ENCODE measurements at places on chromosomes 12 and 14. TPM values are rescaled to one million over a fixed set of nuclear protein-coding genes. Genes with fewer than 3 reads are reported as not detected.

DNA sequence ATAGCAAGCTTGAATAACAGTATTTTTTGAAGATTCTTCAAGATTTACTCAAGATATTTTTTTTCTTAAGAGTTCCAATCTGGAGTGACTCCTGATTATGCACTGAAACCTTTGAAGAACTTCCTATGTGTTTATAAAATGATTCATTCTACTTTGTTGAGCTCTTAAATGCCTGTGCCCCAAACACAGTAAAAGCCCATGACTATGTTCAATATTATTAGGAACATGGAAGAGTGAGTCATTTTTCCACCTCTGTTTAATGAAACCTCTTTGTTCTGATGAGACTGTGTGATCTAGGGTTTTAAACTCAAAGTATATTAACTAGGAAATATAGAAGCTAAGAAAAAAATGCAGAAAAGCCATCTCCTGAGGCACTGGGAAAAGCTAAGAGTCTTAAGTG is 415.0 kb upstream of the FBXO33 start:
- DNase-seq, result no peak

DNA sequence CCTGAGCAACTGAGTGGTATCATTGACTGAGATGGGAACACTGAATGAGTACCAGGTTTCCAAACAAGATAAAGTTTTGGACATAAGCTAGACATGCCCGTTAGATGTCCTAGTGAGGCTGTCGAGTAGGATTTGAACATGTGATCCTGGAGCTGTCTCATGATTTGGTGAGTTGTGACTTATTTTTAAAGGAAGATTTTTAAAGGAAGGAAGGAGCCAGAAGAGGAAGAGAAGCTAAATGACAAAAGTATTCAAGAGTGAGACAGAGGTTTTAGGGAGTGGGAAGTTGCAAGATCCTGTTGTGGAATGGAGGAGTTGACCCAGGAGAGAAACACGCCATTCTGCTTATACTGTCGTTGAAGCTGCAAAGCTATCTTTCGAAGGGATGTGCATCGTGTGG is 82.1 kb downstream of the SAMD4A start:
- DNase-seq, result no peak

The PHC1 gene
- polyA plus RNA-seq, result 86.4 TPM

GRCh38 chr12:92425165-92425564 is 277.6 kb upstream of the PLEKHG7 start:
- DNase-seq, result no peak

DNA sequence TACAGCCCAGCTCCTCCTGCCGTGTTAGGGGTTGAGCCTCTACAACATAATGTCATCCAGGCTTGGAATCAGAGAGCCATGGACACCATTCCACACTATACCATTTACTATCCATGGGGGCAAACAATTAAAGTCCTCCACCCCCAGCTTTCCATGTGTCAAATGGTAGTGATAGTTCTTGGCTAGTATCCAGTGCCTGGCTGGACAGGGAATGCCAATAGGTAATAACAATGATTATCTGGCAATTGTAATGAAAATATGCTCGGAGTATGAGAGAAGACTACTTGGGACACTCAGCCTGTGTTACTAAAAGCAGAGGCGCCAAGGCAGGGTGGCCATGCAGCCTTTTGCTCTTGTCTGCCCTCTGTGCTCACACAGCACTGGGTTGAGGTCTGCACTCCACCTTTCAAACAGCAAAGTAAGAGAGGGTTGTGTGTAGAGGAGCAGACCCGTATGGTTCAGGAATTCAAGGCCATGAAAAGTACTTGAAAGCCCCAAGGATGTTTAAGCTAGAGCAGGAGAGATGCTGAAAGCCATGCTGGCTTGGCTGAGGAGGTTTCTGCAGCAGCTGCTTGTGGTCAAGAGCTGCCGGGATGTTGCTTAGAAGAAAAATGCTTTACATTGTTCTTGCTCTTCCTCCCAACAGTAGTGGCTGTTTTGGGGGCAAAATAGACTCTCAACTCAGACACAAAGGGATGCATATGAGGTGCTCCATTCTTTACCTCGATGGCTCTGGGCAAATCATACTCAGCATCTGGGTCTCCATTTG is 10.6 kb downstream of the SERPINA3 start:
- no peak for DNase-seq

GRCh38 chr14:34554540-34555250 is 15.2 kb upstream of the EAPP start:
- no peak for DNase-seq

DNA sequence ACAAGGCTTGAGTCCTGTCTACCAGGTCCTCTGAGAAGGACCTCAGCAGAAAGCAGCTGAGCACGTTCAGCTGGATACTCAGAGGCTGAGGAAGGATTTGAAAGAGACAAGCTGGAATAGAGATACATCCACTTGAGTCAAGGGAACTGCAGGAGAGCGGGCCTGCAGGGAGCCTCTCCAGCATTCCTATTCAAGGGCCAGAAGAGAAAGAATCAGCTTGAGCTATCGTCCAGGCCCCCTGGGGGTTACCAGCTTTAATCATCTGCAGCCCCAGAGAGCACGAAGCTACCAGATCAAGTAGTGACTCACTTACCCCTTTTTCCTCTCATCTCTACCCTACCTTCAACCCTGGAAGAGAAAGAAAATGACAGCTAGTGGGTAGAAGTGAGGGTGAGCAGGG is 80.9 kb downstream of the NDUFA12 start:
- no peak for DNase-seq

DNA sequence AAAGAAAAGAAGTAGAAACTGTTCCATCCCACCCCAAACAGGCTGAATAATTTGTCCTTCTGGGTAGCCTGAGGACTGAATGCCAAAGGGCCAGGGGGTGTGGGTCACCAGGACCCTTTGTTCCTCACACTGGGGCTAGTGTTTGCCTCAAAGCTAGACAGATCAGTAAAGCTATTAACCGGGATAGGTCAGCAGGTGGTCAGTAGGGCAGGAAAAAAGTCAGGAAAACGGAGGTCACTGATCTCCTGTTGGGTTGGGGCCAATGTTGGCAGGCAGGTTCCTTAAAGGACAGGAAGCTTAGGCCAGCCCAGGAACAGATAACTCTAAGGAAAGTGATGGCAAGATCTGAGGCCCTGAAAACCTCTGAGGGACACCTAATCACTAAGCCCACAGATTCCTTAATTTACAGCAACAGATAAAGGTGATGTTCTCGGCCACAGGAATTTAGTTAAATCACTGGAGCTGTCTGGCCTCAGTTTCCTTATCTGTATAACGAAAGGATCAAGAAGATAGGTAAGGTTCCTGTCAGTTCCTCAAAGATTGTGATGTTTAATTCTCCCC is 22.7 kb upstream of the TMPO start:
- no peak for DNase-seq

- peak; percentile 47 for DNase-seq
Observed at GRCh38 chr12:49662998-49663843, 39.9 kb downstream of the PRPF40B start.

DNA sequence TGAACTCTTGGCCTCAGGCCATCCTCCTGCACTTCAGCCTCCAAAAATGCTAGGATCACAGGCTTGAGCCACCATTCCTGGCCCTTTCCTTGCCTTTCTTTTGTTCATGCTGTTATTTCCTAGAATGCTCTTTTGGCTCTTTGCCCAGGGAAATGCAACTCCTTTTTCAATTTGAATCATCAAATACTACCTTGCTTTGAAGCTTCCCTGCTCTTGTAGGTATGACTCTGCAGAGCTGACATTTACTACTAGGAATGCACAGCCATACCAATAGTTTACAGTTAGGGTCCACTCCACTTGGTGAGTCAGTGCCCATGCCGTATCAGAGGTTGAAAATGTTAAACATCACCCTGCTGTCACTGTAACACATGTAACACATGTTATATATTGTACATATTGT is 107.0 kb upstream of the CRY1 start:
- no peak for DNase-seq

The MYH6 gene
- polyA plus RNA-seq, result 0.21 TPM

GRCh38 chr14:35416108-35416750 is 11.7 kb upstream of the NFKBIA start:
- no peak for DNase-seq

GRCh38 chr12:66048218-66048834 is 82.2 kb downstream of the LLPH start:
- DNase-seq, result no peak

The CD27 gene
- 1.1 TPM for polyA plus RNA-seq

GRCh38 chr14:87529081-87529480 is 463.9 kb downstream of the GALC start:
- no peak for DNase-seq

GRCh38 chr12:65755596-65755978 is 68.7 kb upstream of the HMGA2 start:
- DNase-seq, result no peak

GRCh38 chr12:106760184-106760531 is 14.3 kb upstream of the RIC8B start:
- no peak for DNase-seq

The SCNN1A gene
- polyA plus RNA-seq, result 79.4 TPM

GRCh38 chr14:92958373-92959188 is 35.6 kb downstream of the CHGA start:
- no peak for DNase-seq

The TMEM233 gene
- 1.5 TPM for polyA plus RNA-seq

The ZNF268 gene
- 34.7 TPM for polyA plus RNA-seq

The IAPP gene
- not detected for polyA plus RNA-seq

- no peak for DNase-seq
Observed at GRCh38 chr12:82578725-82579124, 108.0 kb upstream of the TMTC2 start.

The OR6C6 gene
- not detected for polyA plus RNA-seq

DNA sequence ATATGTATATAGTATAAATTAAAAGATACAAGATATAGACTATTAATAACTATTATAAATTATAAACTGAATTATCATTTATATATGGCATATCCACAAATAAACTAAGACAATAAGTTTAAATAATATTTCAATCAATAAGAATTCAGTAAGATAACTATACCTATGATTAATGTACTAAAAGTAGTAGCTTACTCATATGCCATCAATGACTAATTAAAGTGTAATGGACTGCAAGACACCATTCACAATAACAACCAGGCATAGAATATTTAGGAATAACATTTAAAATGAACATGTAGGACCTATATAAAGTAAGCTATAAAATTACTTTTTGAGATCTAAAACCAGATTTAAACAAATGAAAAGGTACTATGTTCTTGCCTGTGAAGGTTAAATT is 18.8 kb downstream of the KCNC2 start:
- DNase-seq, result no peak

DNA sequence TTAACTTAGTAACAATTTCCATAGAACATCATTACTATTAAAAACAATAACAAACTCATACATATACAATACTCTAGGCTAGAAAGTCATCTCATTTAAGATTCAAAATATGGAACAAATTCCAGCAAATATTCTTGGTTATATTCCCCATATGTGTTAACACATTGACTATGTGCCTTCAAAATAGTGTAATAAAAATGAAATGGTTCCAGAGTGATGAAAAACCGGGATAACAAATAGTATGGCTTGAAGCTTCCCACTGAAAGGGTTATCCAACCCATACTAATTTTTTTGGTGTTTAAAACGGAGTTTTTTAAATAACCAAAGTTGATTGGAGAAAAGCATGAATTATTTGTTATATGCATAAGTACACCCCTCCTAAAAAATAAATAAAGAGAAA is 5.3 kb downstream of the LRIG3 start:
- no peak for DNase-seq

- DNase-seq, result no peak
Observed at GRCh38 chr14:104582662-104583061, 3.1 kb downstream of the C14orf180 start.

GRCh38 chr14:53603994-53604393 is 352.6 kb downstream of the BMP4 start:
- DNase-seq, result no peak

The INHBC gene
- 0.29 TPM for polyA plus RNA-seq

DNA sequence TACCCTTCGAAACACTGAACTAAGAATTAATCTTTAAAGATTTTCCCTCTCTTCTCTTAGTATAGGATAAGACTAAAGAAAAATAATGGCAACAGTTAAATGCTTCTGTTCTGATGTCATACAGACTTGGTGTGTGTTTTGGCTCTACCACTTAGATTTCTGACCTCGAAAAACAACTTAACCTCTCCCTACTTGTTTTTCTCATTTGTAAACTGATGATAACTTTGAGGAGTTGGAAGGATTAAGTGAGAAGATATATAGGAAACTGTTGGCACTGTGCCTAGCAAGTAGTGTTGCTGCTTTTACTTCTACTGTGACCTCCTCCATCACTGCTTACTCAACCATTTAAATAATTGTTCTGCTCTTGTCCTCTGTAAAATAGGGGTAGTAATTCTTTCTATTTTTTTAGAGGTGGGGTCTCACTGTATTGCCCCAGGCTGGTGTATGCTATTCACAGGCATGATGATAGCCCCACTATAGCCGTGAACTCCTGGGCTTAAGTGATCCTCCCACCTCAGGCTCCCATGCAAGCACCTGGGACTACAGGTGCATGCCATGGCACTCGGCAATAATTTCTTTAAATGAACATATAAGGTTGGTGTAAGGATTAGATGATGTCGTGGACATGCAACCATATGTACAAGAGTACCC is 22.4 kb downstream of the PALS1 start:
- DNase-seq, result no peak

GRCh38 chr14:35958499-35958898 is 132.4 kb downstream of the BRMS1L start:
- DNase-seq, result no peak

DNA sequence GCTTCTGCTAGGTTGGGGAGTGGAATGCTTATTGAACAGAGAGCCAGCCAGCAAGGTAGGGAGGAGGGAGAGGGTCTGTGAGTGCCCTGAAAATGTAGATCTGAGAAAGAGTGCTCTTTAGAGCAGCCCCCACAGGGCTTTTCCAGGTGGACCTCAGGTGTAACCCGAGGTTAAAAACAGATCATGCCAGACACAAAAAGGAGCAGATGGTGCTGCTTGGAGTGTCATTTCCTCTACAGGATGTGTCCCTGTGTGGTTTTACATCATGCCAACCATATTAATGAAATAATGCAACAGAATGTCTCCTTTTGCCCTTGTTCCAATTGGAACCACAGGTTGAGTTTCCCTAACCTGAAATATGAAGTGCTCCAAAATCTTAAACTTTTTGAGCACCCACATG is 6.4 kb downstream of the SUSD6 start:
- DNase-seq, result no peak

DNA sequence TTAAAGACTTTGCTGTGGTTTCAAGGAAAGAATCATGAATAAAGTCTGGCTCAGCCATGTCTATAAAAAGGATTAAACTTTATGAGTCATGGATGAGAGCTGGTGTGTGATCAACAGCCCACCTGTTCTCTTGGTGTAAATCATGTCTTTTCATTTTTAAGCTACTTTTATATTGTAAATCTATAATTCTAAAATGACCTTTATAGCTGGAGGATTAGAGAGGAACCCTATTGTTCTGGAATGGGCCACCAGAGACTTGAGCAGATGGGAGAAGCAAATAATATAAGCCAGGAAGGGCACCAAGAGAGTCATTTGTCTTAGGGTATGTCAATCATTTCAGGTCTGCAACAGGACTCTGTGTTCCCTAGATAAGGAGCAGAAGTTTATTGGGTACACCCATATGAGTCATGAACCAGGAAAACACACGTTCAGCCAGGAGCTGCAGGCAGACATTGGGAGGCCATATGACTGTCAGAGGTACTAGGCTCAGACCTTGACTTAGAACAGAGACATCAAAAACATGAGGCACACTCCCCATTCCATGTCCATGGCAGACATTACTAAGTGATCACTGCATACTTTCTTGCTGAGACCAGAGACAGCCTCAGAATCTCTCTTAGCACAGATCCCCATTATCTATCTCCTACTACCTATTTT is 49.3 kb downstream of the NDUFA12 start:
- no peak for DNase-seq

All from right renal pelvis (tissue), 4 donors.